ENCODE measurements at places on chromosomes 3 and 15.

GRCh38 chr3:169940470-169941181 is 26.0 kb upstream of the SEC62 start:
- no peak for DNase-seq

GRCh38 chr3:146250449-146251382 is at the start of gene PLSCR4:
Gene PLSCR4 (minus strand): TSS chr3:146251105. CDS start chr3:146222071, 29,034 bp downstream.
- no peak for DNase-seq

- DNase-seq, result no peak
These were observed 256.7 kb upstream of the ICE2 start for GRCh38 chr15:60735559-60736047.

GRCh38 chr3:176914764-176915163 is 282.5 kb downstream of the TBL1XR1 start:
- no peak for DNase-seq

DNA sequence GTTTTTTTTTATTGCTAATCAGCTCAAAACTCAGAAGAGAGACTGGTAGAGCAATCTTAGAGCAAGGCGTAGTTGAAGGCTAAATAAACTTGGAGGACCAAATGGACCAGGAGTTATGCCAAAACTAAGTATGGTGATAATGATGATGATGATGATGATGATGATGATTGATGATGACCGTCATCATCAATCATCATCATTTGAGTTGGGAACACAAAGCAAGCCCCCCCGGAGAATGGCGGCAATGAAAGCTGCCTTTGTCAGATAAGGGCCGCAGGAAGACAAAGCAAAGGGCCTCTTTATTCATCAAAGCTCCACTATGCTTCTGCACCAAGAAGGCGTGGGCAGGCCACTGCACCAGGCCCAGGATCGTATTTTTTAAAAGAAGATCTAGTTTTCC is 82.1 kb upstream of the RAD18 start:
- DNase-seq, result no peak

GRCh38 chr3:123528130-123528529 is 56.7 kb downstream of the HACD2 start:
- no peak for DNase-seq

DNA sequence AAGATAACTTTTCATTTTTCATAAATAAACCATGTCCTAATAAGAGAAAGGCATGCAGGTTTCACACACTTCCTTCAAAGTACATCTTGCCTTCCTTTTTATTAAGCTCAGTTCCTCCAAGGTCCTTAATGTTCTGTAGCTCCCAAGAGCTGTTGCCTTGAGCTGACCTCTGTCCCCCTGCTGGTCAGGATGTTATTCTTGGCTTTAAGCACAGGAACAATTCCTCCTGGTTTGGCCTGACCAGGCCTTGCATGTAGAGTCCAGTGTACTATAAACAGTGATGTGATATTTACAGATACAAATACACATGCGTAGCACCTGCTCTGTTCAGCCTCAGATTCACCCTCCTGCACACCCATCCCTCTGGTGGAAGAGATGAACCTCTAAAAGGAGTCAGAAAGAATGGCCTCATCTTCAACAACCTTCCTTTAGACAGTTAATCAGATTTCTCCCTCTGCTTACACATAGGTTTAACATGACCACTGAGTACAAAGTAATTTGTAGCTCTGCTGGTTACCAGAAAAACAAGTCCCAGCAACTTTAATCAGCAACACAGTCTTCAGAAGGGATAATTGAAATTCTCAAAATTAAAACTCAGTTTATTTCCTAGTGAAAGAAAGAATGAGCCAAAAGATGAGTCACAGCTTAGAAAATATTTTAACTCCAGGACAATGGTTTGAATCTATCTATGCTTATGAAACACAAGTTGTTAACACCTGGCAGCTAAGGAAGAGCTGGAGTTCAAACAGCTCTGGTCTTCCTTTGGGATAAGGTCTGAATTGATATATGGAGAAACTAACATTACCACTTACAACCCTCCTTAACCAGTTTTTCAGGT is 46.5 kb downstream of the PTPN9 start:
- no peak for DNase-seq

DNA sequence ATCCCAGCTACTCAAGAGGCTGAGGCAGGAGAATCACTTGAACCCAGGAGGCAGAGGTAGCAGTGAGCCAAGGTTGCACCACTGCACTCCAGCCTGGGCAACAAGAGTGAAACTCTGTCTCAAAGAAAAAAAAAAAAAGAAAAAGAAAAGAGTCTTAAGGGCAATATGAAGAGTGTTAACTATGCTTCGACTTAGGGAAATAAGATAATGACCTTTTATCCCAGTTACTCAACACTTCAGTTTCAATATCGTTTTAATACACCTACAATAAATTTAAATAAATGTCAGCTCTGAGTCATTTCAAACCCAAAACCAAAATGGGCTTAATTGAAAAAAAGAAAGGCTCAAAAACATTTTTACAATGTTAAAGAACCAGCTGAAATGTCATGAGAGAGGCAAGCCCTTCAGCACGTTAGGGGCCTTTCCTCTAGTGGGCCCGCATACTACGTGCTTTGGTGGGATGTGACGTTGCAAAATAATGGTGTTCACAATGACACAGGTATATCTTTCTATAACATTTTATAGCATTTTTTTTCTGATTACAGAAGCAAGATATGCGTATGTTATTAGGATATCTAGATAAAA is 15.3 kb downstream of the FYCO1 start:
- no peak for DNase-seq

GRCh38 chr15:28086175-28086703 is 12.9 kb downstream of the OCA2 start:
- no peak for DNase-seq

DNA sequence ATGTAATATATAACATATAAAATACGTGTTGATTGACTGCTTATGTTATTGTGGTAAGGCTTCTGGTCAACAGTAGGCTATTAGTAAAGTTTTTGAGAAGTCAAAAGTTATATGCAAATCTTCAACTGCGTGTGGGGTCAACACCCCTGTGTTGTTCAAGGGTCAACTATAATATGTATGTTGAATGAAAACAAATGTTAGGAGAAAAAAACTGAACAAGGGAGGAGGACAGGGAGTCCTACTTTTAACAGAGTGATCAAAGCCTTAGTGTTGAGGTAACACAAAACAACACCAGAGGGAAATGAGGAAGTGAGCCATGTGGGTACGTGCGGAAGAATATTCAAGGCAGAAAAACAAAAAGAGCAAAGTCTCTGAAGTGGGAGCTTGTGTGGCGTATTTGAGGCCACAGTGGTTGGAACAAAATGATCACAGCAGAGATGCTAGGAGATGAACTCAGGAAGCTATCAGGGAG is 62.5 kb downstream of the SFMBT1 start:
- DNase-seq, result peak; percentile 18

GRCh38 chr3:126551121-126551838 is 7.5 kb downstream of the C3orf22 start:
- DNase-seq, result no peak

DNA sequence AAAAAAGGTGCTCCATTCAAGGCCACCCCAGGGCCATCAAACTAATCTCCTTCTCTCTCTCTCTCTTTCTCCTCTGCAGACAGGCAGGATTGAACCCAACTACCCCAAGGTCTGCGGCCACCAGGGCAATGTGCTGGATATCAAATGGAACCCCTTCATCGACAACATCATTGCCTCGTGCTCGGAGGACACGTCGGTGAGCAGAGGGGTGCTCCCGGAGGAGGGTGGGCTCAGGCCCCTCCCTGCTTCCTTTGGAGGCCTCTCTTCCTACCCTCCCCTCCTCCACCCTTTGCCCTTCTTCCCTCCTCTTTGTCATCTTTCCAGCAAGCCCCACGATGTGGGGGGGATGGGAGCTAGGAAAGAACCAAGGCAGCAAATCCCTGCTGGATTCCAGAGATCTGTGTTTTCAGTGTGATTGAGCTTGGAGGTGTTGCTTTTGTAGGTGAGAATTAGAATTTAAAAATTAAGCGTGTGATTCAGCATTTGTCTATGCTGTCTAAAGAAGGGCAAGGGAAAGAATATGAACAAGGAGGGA is 116.3 kb downstream of the CORO2B start:
- DNase-seq, result no peak

DNA sequence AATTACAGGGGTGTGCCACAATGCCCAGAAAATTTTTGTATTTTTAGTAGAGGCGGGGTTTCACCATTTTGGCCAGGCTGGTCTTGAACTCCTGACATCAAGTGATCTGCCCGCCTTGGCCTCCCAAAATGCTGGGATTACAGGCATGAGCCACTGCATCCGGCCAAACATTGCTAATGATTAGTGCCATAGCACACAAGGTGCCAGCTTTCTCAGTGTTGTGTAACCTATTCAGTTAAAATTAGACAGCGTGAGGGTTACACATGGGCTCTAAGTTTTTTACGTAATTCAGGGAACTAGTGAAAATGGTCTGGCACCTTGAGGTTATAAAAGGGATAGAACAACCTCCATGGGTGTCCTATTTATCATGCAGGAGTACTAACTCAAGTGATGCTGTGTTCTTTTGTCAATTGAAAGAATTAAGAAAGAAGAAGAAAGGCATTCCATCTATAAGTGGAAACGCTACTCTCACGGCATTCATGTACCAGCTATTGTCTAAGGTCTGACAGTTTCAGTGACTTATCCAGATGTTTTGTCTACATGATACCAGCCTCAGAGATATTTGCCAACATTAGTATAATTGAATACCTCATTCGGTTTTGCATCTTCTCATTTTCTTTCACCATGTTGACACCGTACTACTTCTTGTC is 84.7 kb downstream of the EOMES start:
- no peak for DNase-seq

DNA sequence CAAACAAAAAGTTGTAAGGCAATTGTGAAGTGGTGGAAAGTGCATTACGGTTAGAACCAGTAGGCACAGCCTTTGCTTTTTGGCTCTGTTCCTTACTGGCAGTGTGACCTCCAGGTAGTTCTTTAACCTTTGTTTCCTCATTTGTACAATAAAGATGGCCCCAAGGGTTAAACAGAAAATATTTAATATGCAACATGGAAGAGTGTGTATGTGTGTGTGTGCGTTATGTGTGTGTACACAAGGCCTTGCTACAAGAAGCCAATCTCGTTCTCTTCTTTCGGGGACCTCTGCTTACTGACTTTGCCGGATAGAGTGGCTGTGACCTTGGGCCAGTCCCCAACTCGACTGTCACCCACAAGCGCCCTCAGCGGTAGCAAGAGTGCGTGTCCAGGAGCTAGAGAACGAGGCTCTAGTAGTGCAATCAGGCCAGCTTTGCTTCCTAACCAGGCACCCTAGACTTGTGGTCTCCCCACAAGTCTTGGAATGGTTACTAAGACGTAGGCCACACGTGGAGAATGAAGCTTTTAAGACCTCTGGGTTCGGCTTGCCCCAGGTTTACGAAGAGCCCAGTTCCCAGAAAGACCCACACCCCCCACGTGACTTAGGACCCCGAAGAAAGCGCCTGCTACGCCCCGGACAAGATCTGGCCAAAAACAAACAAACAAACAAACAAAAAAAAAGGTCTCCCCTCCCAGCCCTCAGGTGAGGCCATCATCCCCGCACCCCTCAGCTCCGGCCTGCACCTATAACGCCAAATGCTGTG is 593 bp downstream of the CIAO2A start:
- DNase-seq, result peak; percentile 12

- no peak for DNase-seq
These were observed 9.6 kb upstream of the AADAC start for GRCh38 chr3:151804267-151804666.

- no peak for DNase-seq
These were observed 37.2 kb downstream of the PIK3CB start for GRCh38 chr3:138797508-138798038.

DNA sequence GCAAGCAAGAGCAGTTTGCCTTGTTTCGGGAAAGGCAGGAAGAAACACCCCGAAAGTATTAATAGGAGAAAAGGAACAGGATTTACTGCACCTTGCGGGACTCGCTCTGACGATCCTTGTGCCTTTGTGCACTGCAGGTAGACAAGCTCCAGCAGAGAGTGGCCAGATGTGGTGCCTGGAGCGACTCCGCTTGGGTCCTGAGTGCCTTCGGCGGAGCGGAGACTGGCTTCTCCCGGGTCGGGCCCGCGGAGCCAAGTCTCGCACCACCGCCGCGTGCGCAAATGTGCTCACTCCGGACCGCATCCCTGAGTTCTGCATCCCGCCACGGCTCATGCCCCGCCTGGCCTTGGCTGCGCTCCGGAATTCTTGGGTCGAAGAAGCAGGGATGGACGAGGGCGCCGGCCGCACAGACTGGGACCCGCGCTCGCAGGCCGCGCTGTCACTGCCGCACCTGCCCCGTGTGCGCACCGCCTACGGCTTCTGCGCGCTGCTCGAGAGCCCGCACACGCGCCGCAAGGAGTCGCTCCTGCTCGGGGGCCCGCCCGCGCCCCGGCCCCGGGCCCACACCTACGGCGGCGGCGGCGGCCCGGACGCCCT is 769 bp downstream of the C2CD4A start:
- DNase-seq, result no peak

DNA sequence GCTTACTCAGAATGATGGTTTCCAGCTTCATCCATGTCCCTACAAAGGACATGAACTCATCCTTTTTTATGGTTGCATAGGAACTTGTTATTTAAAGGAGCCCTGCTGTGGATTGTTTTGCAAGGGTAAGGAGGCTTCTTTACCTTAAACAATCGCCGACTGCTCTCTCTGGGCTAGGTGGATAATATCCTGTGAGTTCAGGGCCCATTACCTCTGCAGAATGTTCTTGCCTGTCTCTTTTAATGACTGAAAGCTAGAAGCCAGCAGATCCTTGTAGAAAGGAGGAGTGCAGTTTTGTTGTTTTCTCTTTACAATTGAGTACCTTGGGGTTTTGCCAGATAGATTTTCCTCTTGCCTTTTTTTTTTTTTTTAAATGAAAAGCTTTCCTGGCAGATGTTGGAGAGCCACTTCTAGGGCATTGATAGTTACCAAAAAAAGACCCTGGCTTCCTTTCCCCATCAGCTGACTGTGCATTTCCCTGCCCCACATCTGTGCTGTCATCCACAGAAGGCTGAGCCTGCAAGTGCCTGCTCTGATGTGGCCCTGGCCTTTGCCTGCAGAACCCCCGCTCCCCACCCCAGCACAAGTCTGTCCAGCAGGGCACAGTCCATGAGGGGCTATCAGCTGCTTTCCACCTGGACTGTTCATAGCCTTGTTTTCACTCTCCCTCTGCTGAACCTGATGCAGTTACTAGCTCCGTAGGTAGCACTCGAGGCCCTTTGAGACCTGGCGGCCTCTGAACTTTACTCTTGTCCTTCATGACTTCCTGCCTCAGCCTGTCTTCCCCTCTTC is 113.1 kb downstream of the CHCHD6 start:
- DNase-seq, result no peak

- no peak for DNase-seq
These were observed 52.6 kb downstream of the NSUN3 start for GRCh38 chr3:94115482-94115881.

- DNase-seq, result no peak
These were observed 26.4 kb downstream of the USP3 start for GRCh38 chr15:63530752-63531299.
